ENCODE measurements at places on chromosomes 6 and 20.

DNA sequence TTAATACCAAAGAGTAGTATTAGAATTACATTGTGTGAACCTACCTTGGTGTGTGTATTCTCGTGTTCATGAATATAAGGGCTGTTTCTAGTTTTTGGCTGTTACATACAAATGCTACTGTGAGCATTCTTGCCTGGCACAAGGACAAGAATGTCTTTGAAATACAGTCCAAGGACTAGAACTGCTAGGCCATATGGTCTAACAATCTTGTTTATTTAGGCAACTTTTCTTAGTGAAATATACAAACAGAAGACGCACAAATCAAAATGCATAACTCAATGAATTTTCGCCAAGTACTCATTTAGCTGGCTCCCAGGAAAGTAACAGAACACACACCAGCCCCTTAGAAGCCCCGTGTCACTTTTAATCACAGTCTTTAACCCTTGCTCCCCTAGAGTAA lies 28.5 kb downstream of the KDM1B start:
- no peak overlapping the region for H3K27ac ChIP-seq
- peaks cover 12% of the 10 kb centered on the region for H3K36me3 ChIP-seq
- H3K27me3 ChIP-seq = no peaks in the 10 kb centered on the region

DNA sequence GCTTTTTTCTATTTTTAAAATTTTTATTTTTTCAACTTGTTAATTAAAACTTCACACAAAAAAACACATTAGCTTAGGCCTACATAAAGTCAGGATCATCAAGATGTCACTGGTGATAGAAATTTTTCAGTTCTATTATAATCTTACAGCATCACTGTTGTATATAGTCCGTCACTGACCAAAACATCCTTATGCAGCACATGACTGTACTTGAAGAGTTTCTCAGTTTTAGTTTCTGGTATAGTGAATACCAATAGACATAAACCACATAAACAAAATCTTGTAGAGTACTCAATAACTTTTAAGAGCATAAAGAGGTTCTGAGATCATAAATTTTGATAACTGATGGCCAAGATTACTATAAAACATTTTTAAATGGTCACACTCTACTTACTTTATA lies 71.8 kb downstream of the ASCC3 start:
- no peaks in the 10 kb centered on the region for H3K27me3 ChIP-seq
- H3K4me3 ChIP-seq = no peak overlapping the region
- DNase-seq = peak; percentile 45
- no peaks in the 10 kb centered on the region for H3K4me1 ChIP-seq

- no peaks in the 10 kb centered on the region for H3K4me1 ChIP-seq
- H3K4me3 ChIP-seq = no peak overlapping the region
- no peak for DNase-seq
- no peaks in the 10 kb centered on the region for H3K36me3 ChIP-seq
- H3K27me3 ChIP-seq = peaks cover 15% of the 10 kb centered on the region
Observed at GRCh38 chr6:132978685-132979084, 164.3 kb downstream of the RPS12 start.

GRCh38 chr6:6584310-6585002 lies 4.1 kb upstream of the LY86 start:
- DNase-seq = no peak
- H3K27me3 ChIP-seq = peaks cover 20% of the 10 kb centered on the region
- H3K27ac ChIP-seq = no peak overlapping the region
- H3K4me3 ChIP-seq = no peak overlapping the region

- no peak for DNase-seq
- peak overlapping the region; percentile 45 for H3K4me3 ChIP-seq
- H3K27ac ChIP-seq = peak overlapping the region; percentile 42
- peaks cover 3% of the 10 kb centered on the region for H3K4me1 ChIP-seq
Observed at GRCh38 chr6:161274488-161274858, 612 bp upstream of the AGPAT4 start.

- no peak overlapping the region for H3K4me3 ChIP-seq
- DNase-seq = no peak
- H3K36me3 ChIP-seq = no peaks in the 10 kb centered on the region
- H3K4me1 ChIP-seq = peaks cover 6% of the 10 kb centered on the region
- peak overlapping the region; percentile 65 for H3K27ac ChIP-seq
Observed at GRCh38 chr6:3208775-3209113, 18.7 kb downstream of the TUBB2B start.

DNA sequence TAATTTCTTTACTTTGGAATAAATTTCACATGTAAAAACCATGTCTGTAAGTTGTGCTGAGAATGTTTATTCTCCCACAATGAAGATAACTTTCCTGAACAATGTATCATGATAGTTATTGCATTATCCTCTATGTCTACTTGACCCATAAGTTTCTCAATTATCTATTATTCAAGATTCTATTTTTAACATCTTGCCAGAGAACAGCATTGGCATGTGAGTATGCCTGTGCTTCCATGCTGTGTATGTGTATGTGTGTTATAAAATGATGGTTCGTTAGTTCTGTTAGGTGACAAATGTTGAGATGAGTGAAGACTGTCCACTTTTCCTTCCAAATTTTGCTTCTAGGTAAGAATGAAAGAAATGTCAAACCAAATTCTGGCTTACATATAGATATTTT lies 111.9 kb downstream of the EYA4 start:
- no peak overlapping the region for H3K27ac ChIP-seq
- H3K36me3 ChIP-seq = no peaks in the 10 kb centered on the region
- no peaks in the 10 kb centered on the region for H3K4me1 ChIP-seq
- DNase-seq = no peak
- H3K27me3 ChIP-seq = no peaks in the 10 kb centered on the region

Measured in mesenchymal stem cell (in vitro differentiated cells and primary cell).